ENCODE measurements at places on chromosomes 2 and 18. TPM values are rescaled to one million over a fixed set of nuclear protein-coding genes. Genes with fewer than 3 reads are reported as not detected.
A peak's percentile ranks its signal among the peaks of the same experiment; 100 is the strongest.

CXCR1 gene
- total RNA-seq = 0.12 TPM

AOX1 gene
- total RNA-seq = 76.6 TPM

GRCh38 chr2:197873293-197873701 lies 68.9 kb downstream of the PLCL1 start:
- DNase-seq = peak; percentile 21

DNA sequence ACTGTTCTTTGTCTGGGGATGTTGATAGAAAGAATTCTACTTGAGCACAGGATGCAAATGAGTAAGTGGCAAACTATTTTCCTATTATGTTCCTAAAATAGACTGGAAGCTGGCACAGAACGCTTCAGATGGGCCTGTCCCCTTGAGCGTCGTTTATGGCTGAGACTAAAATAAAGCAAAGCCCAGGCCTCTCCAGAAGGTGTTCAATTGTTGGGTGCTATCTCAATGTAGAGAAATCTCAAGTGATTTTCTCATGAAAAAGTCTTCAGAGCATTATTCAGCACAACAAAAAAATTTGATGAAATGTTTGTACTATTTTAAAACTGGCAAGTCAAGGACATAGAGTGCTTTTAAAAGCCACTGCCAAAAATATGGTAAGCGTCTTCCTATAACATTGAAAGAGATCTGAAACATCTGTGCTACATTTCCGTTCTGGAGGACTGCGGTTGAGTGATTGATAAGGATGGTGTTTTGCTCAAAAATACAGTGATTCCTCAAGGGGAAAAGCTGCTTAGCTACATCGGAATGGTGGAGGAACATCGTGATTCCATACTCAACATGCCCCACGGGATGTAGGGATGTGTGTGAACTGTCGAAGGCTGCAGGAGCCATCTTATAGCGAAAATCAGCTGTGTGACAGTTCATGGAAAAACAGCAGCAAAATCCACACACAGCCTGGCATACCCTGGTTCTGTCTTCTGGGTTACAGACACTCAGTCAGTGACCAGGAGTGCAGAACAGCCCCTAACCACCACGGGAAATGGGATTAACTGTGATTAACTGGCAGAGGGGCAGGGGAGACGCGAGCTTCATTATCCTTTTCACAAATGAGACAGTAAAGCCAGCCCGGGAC lies 10.4 kb upstream of the LRRFIP1 start:
- DNase-seq = no peak

- DNase-seq = no peak
Measured at GRCh38 chr2:188412190-188412589, 120.5 kb downstream of the GULP1 start.

- DNase-seq = peak; percentile 4
Measured at GRCh38 chr2:133097666-133098065, 427.7 kb upstream of the LYPD1 start.

GRCh38 chr2:6231166-6231565 lies 539.0 kb downstream of the SOX11 start:
- DNase-seq = peak; percentile 53

GRCh38 chr2:190649035-190649797 lies at the start of gene NAB1:
NAB1 (plus strand) TSS chr2:190649083; CDS start chr2:190659177, 10,094 bp downstream.
- peak; percentile 47 for DNase-seq

DNA sequence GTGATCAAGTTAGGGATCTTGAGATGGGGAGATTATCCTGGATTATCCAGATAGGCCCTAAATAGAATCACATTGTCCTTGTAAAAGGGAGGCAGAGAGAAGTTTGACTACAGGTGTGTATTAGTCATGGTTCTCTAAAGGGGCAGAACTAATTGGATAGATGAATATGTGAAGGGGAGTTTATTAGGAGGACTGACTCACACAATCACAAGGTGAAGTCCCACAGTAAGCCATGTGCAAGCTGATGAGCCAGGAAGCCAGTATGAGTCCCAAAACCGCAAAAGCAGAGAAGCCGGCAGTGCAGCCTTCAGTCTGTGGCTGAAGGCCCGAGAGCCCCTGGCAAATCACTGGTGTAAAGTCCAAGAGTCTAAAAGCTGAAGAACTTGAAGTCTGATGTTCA lies 275.8 kb downstream of the KCNS3 start:
- peak; percentile 31 for DNase-seq
